ENCODE measurements at places on chromosomes 11 and 22.

- no peak for DNase-seq
These were observed 17.7 kb downstream of the MGAT3 start for GRCh38 chr22:39474351-39475111.

DNA sequence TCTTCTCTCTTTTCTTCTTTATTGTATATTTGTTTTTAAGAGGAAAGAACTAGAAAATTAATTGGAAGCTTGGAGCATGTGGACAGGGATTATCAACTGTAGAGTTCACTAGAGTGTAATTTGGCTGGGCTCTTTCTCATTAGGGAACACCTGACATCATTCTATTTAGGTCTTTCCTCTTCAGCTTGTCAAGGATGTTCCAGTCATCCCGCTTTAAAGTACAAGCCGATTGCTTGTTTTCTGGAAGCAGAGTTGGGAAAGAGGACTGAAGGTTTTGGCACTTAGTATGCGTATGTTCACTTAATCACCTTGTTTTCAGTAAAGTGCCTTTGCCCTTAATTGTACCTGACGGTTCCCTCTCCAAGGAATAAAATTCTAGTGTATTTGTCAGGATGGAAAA is 111.6 kb downstream of the WNT11 start:
- DNase-seq, result no peak

DNA sequence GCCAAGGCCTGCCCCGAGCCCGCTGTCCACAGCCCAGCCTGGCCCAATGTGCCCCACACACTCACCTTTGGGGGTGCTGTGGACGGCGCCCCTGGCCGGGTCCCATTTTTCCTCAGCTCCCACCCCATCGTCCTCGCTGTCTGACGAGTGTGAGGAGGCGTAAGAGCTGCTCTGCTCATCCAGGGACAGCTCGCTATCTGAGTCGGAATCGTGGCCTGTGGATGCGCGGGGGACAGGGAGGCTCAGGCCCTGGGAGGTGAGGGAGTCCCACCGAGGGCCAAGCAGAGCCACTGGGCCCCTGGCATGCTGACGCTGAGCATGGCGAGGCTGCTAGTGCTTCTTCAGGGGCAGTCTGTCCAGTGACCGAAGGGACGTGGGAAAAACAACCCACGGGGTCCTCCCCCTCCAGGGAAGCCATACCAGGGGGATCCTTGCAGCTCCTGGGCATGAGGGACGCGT is 29.7 kb downstream of the TRMU start:
- no peak for DNase-seq

DNA sequence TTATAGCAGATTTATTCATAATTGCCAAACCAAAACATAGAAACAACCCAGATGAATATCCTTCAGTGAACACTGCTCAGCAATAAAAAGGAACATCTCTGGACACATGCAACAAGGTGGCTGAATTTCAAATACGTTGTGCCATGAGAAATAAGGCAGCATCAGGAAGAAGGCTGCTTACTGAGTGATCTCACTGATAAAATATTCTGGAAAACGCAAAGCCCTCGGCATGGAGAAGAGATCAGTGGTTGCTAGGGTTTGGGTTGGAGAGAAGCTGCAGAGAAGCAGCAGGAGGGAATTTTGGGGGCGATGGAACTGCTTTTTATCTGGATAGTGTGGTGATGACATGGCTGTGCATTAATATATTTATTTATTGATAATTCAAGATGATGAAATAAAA is 11.0 kb upstream of the SHANK2 start:
- DNase-seq, result no peak

- DNase-seq, result no peak
These were observed 14.8 kb upstream of the INCENP start for GRCh38 chr11:62108971-62109404.

DNA sequence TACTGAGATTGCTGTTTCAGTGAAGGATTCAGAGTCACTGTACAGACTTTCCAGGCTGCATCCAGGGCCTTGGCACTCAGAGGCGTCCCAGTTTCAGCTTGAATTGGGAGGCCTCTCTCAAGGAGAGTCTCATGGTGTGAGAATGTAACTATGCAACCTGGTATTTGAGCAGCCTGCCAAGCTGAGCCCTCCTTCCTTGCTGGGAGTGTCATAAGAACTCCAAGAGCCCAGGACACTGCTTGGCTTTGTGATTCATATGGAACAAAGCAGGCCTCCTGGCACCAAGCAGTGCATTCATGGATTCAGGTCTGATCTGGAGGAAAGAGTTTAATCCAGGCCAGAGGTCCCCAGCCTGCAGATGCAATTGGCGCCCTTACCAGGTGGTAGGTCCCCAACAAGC is 171.7 kb downstream of the DBX1 start:
- DNase-seq, result no peak

- no peak for DNase-seq
These were observed 8.7 kb downstream of the SBF2 start for GRCh38 chr11:10285148-10285802.

- DNase-seq, result no peak
These were observed 554 bp downstream of the LRRC32 start for GRCh38 chr11:76669901-76670484.

- no peak for DNase-seq
These were observed 15.7 kb downstream of the PLAAT3 start for GRCh38 chr11:63598556-63598955.

GRCh38 chr11:62439785-62440602 is 21.2 kb downstream of the SCGB1A1 start:
- DNase-seq, result no peak

DNA sequence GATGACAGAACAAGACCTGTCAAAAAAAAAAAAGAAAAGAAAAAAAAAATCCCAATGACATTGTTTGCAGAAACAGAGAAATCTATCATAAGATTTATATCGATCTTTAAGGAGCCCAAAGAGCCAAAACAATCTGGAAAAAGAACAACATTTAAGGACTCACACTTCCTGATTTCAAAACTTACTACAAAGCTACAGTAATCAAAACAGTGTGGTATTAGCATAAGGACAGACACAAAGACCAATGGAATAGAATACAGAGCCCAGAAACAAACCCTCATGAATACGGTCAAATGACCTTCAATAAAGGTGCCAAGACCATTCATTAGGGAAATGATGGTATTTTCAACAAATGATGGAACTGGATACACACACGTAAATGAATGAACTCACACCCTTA is 12.2 kb downstream of the ARVCF start:
- DNase-seq, result no peak

DNA sequence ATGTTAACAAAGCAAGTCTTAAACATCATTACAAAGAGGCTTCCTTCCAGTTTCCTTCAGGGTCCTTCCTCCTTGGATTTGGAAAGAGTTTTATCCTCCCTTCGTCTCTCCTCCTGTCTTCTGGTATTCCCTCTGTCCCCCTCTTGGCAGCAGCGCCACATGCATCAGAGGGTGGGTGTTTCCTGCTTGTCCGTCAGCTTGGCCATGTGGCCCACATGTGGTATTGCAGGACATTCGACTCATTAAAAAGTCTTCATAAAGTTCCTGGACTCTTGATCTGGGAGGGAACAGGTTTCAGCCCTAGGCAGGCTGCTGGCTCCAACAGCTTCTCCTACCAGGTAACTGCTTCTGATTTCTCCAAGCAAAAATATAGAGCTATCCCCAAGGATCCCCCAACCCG is 189.8 kb downstream of the CSNK2A3 start:
- DNase-seq, result no peak

- no peak for DNase-seq
These were observed 39.8 kb downstream of the GAB2 start for GRCh38 chr11:78377625-78378418.

DNA sequence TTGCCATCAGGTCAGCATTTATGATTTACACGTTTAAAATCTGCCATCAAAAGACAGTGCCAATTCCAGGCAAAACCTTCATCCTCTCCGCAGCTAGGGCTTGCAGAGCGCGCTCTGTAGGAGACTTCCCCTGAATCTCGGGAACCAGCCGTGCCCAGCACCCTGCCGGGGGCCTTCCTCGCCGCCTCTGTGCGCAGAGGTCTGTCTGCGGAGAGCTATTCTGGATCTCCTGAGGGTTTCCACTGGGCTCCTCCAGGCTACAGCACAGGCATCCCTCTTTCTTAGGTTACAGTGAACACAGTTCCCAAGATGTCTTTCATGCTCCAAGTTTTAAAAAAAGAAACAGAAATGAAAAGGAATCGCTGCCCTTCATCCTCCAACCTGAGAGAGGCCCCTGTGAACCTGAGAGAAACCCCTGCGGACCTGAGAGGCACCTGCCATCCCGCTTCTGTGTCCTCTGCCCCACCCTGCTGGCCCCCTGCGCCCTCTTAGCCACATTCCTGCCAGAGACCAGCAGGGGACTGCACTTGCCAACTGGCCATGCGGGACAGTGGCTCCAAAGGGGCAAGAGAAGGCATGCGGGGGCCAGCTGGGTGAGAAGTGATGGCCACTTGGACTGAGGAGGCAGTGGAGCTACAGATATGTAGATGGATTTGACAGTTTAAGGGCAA is 16.1 kb downstream of the TP53AIP1 start:
- DNase-seq, result no peak

DNA sequence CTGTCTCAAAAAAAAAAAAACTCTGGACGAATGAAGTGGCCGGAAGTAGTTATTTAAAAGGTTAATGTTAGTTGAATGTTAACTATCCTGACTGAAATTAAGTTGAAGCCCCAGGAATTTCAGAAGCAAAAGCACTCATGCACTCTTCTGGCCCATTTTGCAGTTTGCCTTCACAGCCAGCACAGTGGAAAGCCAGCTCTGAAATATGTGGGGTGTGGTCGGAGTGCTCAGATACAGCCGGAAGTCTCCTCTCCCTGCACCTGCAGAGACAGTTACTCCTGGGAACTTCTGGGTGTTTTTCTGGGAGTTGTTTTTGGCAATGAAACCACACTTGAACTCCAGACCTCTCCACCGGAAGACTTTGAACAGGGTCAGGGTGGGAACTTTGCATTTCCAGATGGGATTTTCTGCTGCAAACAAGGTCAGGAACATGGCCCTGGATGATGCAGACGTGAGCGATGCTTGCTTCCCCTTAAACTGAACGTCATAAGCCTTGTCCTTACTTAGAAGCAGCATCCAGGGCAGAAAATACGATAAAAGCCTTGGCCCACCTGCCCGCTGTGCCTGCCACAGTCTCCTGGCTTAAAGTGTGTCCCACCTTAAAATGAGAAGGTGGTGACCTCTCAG is 21.5 kb upstream of the CABP2 start:
- DNase-seq, result no peak

DNA sequence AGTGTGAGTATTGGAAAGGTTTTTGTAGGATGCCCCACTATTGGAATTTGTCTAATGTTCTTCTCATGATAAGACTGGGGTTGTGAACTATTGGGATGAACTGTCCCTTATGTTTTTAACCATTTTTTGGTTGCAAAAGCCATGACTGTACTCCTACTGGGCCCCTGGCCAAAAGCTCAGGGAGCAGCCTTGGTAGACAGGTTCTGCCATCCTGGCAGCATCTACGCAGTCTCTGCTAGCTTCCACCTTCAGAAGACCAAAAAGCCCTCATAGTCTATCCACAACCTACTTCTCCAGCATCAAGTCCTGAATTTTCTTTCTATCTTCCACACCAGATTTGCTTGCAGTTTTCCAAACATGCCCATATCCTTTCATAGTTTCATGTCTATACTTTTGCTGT is 211.8 kb downstream of the TENM4 start:
- no peak for DNase-seq
